ENCODE measurements at places on chromosomes 12 and 14.

- no peak for DNase-seq
Measured at GRCh38 chr12:91225316-91225715, 42.7 kb upstream of the DCN start.

DNA sequence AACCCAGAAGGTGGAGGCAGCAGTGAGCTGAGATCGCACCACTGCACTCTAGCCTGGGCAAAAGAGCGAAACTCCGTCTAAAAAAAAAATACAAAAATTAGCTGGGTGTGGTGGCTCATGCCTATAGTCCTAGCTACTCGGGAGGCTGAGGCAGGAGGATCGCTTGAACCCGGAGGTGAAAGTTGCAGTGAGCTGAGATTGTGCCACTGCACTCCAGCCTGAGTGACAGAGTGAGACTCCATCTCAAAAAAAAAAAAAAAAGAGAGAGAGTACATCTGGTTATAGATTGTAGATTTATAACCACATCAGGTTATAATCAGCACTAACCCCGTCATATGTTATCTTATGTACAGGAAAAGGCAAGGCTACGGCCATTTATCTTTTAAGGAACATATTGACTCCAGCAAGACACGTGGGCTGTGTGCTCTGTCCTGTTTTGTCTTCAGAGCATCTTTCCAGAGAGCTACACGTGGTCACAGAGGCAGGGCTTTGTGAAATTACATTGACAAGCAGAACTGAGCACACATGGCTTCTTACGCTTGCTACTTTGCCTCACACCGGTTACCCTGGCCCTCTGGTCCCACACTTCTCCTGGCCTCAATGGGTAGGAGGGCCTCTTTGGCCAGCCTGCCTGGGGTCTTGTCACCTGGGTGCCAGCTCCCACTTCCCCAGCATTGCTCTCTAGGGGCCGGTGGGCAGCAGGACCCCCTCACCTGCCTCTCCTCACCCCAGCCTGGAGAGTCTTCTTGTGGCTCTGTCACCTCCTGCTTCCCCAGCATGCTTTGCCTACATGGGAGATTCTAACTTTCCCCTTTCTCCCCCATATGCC, 6.8 kb upstream of the DYNC1H1 start:
- DNase-seq, result no peak

DNA sequence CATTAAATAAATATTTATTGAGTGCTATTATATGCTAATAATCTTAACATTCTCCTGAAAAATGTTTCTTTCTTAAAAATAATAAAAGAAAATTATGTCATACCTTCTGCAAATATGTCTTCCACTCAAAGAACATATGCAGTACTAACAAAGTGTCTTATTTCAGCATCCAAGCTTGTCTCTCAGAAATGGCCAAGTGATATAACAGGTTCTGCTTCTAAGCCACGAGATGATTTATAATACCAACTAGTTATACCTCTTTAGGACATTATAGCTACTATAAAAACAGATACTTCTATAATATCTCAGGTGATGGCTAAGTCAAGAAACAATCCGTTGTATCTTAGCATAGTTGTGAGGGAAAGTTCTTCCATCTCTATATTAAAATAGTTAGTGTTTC, 128.1 kb upstream of the ARID2 start:
- no peak for DNase-seq

DNA sequence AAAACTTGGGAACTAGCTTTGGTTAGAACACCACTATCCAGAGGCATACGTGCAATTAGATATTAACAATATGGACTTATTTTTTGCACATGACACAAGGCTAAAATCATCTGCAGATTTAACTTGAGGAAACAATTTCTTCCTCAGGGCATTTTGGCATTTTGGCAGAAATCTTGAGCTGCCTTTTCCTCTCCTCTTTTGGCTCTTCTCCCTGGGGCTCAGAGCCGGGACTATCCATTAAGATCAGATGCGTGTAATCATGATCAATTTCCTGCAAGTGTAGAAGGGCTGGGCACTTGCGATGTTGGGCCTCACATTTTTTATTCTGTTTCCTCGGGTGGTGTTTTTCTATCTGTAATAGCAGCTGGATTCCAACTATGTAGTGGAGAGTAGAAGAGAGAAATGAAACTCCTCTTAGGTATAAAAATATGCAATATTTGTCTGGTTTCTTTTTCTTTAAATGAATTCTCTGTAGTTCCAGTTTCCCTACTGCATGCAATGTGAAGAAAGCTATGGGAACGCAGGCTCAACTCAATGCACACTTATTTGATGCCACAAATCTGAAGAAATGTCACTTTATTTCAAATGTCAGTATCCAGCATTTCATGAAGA, 1010.8 kb downstream of the FLRT2 start:
- DNase-seq, result no peak

GRCh38 chr14:94485944-94486841, 10.2 kb upstream of the SERPINA9 start:
- peak; percentile 51 for DNase-seq

DNA sequence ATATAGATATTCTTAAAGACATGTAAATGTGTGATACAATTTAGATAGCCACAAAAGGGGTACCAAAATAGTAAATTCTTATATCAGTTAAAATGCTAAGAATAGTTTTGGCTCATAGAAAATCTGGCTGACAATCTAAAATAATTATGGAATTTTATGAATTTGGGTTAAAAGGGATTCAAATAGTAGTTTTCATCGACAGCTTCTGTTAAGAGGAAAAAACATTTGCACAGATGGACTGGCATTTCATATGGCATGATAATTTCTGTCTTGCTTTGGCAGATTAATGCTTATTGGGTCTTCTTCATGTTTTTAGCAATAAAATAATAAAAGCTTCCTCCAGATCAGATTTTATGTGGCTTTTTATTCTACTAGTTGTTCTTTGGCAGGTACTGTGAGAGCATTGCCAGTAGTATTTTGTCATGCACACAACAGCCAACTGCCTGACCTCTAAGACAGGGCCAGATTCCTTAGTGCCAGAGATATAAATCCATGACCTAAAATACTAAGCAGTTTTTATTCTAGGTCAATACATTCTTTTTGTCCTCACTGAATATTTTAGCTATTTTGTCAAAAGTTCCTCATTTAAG, 9.1 kb downstream of the ABCD2 start:
- DNase-seq, result no peak

DNA sequence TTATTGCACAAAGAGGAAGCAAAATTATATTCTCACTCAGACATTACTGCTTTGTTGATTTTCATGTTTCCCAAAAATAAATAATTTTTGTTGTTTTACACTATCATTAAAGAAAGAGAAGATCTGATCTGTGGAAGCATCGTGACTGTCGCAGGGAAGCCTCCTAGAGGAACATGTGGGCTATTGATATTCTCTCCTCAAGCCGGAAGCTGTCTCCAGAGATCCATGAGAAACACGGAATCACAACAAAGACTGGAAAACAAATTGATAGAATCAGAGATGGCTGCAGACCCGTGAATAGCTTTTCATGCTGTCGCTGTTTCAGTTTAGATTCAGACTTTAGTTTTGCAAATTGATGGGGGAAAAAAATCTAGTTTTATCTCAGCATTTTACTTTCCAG, 235.2 kb upstream of the TMPO start:
- DNase-seq, result no peak

GRCh38 chr12:102052192-102053061, 9.4 kb downstream of the WASHC3 start:
- DNase-seq, result no peak

- no peak for DNase-seq
Measured at GRCh38 chr12:116402163-116402939, 124.9 kb upstream of the MED13L start.

- DNase-seq, result no peak
Measured at GRCh38 chr12:49868952-49869815, 26.3 kb upstream of the BCDIN3D start.

GRCh38 chr14:55938249-55938791, 179.9 kb upstream of the PELI2 start:
- DNase-seq, result no peak

GRCh38 chr12:96890331-96890730, 16.7 kb upstream of the NEDD1 start:
- DNase-seq, result no peak

GRCh38 chr12:96258104-96258961, 64.2 kb downstream of the ELK3 start:
- peak; percentile 52 for DNase-seq

GRCh38 chr12:26803552-26803951, 29.4 kb downstream of the ITPR2 start:
- DNase-seq, result no peak

- no peak for DNase-seq
Measured at GRCh38 chr12:131521326-131521725, 189.6 kb upstream of the SFSWAP start.

GRCh38 chr12:124852329-124852831, 11.3 kb downstream of the SCARB1 start:
- DNase-seq, result no peak

- DNase-seq, result no peak
Measured at GRCh38 chr12:1174659-1175058, 183.6 kb downstream of the ERC1 start.

DNA sequence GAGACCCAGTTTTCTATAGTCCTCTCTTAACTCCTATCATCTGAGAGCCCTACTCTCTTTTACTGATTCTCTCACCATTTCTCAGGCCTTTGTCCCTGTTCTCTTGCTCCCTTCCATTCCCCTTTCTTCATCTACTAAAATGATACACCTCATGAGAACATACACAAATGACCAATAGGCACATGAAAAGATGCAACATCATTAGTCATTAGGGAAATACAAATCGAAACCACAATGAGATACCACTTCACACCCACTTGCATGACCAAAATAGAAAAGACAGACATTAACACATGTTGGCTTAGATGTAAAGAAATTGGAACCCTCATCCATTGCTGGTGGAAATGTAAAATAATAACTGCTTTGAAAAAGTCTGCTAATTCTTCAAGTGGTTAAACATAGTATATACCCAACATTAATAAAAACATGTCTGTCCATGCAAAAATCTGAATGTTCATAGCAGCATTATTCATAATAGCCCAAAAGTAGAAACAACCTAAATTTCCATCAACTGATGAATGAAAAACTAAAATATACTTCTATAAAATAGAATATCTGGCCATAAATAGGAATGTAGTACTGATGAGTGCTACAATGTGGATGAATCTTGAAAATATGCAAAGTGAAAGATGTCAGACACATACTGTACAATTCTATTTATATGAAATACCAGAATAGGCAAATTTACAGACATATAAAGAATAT, 66.0 kb downstream of the DENND5B start:
- DNase-seq, result no peak

GRCh38 chr14:88793259-88793625, 489 bp upstream of the EML5 start:
- no peak for DNase-seq

DNA sequence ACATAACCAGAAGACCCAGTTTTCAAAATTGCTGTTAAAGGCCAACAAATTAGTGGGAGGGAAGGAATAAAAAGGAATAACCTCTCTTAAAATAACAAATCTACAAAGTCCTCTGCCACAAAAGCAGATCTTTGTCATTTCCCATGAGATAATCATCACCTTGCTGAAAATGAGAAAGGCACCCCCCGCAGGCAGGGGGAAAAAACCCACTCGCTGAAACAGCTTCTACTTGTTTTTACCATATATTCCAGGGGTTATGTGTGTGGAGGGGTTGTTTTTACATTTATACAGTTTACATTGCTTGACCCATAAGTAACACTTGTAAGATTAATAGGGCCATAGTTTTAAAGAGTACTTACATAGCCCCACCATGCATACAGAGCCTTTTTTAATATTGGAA, 131.0 kb downstream of the PRICKLE1 start:
- no peak for DNase-seq

GRCh38 chr12:83210933-83211332, 524.2 kb downstream of the TMTC2 start:
- no peak for DNase-seq

DNA sequence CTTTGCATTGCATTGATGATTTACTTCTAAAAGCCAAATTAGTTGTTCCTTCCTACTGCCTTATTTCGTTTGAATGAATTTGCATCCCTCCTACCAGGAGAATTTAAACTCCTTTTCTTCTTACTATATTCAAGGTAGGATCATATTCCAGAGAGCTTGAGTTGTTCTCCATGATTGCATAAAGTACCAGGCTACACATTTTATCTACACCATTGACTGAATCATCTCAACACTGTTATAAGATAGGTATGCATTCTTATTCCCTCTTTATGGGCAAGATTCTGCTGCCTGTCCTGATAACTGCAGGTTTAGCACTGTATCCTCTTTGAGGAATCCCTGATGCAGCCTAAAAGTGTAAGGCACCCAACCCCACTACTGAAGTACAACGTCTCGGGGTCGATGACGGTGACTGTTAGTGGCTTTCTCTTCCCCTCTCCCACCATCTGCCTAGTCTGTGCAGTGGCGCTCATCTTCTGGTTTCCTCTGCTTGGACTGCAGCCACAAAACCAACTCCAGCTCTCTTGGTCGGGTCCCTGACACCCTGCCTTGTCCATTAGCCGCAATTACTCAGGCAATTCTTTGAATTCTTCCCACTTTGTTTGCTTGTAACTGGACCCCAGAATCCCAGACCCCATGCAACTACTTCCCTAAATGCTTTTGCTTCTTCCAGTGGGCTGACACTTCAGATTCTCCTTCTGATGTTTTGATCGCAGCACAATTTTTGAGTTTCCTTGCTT, 44.4 kb upstream of the STXBP6 start:
- no peak for DNase-seq

DNA sequence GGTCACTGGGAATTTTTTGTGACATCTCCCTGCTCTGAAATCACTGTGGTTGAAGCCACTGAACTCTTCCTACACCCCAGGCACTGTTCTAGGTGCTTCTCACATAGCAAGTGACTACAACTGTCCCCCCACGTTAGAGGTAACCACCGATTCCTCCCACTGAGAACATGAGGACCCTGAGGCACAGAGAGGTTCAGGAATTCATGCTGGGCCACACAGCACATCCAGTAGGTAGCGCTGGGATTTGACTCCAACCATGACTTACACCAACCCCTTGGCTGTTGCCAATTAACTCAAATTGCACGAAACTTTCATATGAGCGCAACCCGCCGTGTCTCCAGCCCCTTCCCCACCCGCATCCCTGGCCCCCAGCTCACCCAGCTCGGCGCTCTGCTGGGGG, 105.2 kb downstream of the RFLNA start:
- no peak for DNase-seq

DNA sequence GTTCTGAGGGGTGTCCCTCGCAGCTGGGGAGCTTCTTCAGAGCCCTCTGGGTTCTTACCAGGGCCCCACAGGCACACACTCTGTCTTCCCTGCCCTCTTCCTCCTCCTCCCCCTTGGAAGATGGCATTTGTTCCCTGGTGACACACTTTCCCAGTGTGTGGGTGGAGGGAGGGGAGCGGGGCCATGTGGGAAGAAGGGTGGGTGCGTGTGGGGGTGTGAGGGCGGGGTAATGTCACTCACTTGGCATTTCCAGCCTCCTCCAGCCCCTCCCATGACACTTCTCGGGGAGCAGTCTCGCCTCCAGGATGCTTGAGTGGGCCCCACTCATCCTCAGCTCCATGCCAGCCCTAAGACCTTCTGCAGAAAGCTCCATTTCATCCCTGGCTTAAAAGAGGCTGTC, 61.3 kb downstream of the ADCK1 start:
- no peak for DNase-seq
